Activated CD4-positive, alpha-beta memory T cell treated with anti-CD3 and anti-CD28 coated beads for 36 hours (primary cell): ENCODE measurements at places on chromosomes 6 and 20. TPM values are rescaled to one million over a fixed set of nuclear protein-coding genes. Genes with fewer than 3 reads are reported as not detected.

DNA sequence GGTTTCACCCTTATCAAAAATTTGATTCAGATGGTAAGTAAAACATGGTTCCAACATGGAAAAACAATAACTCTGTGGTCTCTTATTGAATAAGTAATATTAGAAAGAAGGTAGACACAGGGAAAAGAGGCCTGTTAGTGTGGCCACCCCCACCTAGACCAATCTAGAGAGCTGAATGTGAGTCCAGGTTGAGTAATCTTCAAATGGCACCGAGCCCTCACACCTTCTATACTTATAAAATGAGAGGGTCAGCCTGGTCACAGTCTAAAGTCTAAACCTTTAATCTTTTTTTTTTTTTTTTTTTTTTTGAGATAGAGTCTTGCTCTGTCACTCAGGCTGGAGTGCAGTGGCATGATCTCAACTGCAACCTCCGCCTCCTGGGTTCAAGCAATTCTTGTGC, 6.9 kb downstream of the FAM184A start:
- H3K4me1 ChIP-seq, result peaks cover 29% of the 10 kb centered on the region
- no peak overlapping the region for H3K27ac ChIP-seq
- H3K27me3 ChIP-seq, result no peaks in the 10 kb centered on the region
- H3K4me3 ChIP-seq, result no peak overlapping the region
- H3K36me3 ChIP-seq, result no peaks in the 10 kb centered on the region
- no peak for DNase-seq

DNA sequence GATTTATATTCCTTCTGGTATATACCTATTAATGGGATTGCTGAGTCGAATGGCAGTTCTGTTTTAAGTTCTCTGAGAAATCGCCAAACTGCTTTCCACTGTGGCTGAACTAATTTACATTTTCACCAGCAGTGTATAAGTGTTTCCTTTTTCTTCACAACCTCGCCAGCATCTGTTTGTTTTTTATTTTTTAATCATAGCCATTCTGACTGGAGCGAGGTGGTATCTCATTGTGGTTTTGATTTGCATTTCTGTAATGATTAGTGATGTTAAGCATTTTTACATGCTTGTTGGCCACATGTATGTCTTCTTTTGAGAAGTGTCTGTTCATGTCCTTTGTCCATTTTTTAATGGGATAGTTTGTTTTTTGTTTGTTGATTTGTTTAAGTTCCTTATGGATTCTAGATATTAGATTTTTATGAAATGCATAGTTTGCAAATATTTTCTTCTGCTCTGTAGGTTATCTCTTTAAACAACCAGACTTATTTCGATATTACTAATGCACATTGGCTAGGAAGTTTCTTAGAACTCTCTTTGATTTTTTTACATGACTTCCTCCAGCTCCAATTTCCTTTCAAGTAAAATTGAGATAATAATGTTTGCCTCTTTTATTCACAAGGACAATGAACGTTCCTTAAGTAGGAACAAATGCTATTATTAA, 12.2 kb upstream of the VNN1 start:
- no peak overlapping the region for H3K4me3 ChIP-seq
- H3K27ac ChIP-seq, result no peak overlapping the region
- DNase-seq, result no peak
- H3K27me3 ChIP-seq, result no peaks in the 10 kb centered on the region
- H3K36me3 ChIP-seq, result no peaks in the 10 kb centered on the region

Gene PRDM13
- total RNA-seq, result not detected

GRCh38 chr20:18662279-18663040, 74.6 kb downstream of the DTD1 start:
- no peaks in the 10 kb centered on the region for H3K36me3 ChIP-seq
- no peaks in the 10 kb centered on the region for H3K27me3 ChIP-seq
- peak; percentile 35 for DNase-seq
- peaks cover 5% of the 10 kb centered on the region for H3K4me1 ChIP-seq
- no peak overlapping the region for H3K4me3 ChIP-seq
- H3K27ac ChIP-seq, result no peak overlapping the region

DNA sequence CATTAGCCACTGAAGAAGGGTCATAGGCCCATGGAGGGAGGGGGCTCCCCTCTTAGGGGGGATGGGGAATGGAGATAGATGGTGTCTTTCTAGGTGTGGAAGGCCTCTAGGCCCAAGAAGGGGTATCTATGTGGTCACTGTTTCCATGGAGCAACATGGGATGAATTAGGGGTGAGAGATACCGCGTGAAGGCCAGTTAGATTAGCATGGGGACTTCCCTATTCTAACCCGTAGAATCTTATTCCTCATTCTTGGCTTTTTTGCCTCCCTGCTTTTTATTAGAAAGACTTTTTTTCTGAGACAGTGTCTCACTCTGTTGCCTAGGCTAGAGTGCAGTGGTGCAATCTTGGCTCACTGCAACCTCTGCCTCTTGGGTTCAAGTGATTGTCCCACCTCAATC, 3.2 kb downstream of the RAB44 start:
- H3K4me1 ChIP-seq, result peaks cover 12% of the 10 kb centered on the region
- no peak for DNase-seq
- no peak overlapping the region for H3K27ac ChIP-seq
- H3K36me3 ChIP-seq, result no peaks in the 10 kb centered on the region

Gene ZC2HC1B
- not detected for total RNA-seq

DNA sequence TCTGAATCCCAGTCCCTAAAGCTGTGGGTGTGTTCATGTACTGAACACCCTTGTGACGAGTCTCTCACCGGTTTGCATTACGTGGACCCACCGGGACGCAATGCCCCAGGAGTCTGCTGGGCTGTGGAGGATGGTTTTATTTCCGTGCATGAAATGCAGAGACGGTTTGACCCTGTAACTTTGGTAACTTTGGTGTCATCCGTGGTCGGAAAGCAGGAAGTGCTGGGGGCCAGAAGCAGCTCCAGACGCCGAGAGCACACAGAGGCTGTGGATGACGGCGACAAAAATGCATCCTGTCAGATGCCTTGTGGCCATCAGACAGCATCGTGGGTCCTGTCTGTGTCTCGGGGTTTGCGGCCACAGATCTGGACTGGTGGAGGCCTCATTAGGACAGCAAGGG, 7.2 kb downstream of the BHLHE23 start:
- H3K27ac ChIP-seq, result no peak overlapping the region
- H3K27me3 ChIP-seq, result peaks cover 58% of the 10 kb centered on the region
- no peak for DNase-seq

Gene C20orf204
- total RNA-seq, result 3.1 TPM

Gene SDHAF4
- total RNA-seq, result 13.9 TPM

- H3K4me3 ChIP-seq, result no peak overlapping the region
- no peak overlapping the region for H3K27ac ChIP-seq
- no peak for DNase-seq
- H3K36me3 ChIP-seq, result no peaks in the 10 kb centered on the region
- H3K4me1 ChIP-seq, result no peaks in the 10 kb centered on the region
These were observed 173.5 kb downstream of the SLC35F1 start for GRCh38 chr6:118080547-118080946.

DNA sequence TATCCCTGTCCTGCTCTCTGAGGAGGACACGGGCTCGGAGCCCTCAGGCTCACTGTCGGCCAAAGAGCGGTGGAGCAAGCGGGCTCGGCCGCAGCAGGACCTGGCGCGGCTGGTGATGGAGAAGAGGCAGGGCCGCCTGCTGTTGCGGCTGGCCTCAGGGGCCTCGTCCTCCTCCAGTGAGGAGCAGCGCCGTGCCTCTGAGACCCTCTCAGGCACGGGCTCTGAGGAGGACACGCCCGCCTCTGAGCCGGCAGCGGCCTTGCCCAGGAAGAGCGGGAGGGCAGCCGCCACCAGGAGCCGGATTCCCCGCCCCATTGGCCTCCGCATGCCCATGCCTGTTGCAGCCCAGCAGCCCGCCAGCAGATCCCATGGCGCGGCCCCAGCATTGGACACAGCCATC, 14.2 kb upstream of the SLC22A7 start:
- H3K36me3 ChIP-seq, result no peaks in the 10 kb centered on the region
- no peak overlapping the region for H3K4me3 ChIP-seq
- DNase-seq, result no peak
- H3K27me3 ChIP-seq, result peaks cover 25% of the 10 kb centered on the region

DNA sequence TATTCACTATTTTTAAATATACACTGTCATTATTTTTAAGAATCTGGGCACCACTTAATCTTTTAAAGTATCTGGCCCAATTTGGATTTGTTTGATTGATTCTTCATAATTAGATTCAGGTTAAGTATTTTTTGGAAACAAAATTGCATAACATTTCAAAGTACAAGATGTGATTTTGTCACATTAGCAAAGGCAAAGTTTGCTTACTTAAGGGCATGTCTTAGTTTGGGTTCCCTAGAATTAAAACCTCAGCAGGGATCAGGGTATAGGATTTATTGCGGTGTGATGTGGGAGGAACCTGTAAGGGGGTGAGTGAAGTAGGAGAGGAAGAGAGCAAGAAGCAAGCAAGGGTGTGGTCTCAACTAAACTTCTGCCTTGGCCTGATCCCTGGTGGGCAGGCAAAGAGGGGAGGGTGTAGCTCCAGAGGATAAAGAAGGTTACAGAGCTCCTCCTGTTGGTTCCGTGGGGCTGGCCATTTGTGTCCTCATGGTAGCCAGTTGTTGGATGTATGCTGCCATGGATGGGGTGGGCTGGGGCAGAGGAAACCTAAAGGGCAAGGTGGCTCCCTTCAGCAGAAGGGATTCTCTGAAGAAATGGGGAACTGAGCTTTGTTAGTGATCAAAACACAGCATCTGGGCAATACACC, 668.7 kb upstream of the SLC35B3 start:
- no peak for DNase-seq
- H3K27me3 ChIP-seq, result no peaks in the 10 kb centered on the region
- no peaks in the 10 kb centered on the region for H3K36me3 ChIP-seq
- H3K4me1 ChIP-seq, result no peaks in the 10 kb centered on the region

Gene NEURL2
- total RNA-seq, result 2.5 TPM

Gene GINS1
- total RNA-seq, result 31.5 TPM

Gene TMEM239
- not detected for total RNA-seq

Gene XRN2
- total RNA-seq, result 94.4 TPM

DNA sequence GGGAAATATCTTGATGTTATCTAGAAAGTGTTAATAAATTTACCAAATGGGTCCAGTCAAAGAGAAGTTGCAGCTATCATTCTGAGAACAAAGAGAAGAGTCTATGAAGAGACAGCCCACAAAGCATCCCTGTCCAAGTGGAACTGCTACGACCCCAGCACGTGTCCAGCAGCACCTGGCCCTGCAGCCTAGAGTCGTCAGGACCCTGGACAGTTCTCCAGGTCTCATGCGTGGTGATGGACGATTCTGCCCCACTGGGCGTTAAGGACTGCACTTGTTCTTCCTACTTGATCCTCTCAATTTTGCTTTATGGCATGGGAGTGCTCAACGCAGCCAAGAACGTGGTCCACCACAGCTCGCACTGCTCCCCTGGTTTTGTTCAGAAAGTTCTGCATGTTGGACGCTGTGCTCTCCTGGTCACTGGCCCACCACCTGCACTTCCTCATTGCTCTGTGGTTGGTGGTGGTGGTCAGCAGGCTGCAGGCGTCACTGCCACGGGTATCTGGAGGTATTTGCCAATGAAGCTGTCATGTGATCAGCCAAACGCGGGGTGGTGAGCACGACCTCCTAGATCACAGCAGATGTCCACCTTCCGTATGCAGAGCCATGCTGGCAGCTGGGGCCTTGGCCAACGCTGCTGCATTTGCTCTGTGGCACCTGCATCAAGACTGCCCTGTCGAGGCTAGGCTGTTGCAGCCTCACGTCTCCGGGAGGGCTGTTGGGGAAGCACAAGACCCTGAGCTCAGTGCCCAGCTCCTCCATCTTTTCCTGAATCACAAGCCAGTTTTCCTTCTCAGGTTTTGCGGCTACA, 356.4 kb downstream of the CDH4 start:
- no peaks in the 10 kb centered on the region for H3K36me3 ChIP-seq
- peak; percentile 11 for DNase-seq
- no peak overlapping the region for H3K4me3 ChIP-seq
- H3K27me3 ChIP-seq, result no peaks in the 10 kb centered on the region

Gene TMEM200A
- 0.78 TPM for total RNA-seq

Gene FOXQ1
- total RNA-seq, result not detected

Gene OR2J3
- total RNA-seq, result not detected
